Cardiac septum (tissue), 1 donor: ENCODE measurements at places on chromosomes 3 and 15.
A peak's percentile ranks its signal among the peaks of the same experiment; 100 is the strongest.

GRCh38 chr3:184465883-184466412 lies 86.1 kb downstream of the CHRD start:
- peak; percentile 19 for DNase-seq

- DNase-seq, result no peak
Measured at GRCh38 chr3:4582624-4583023, 89.5 kb downstream of the ITPR1 start.

GRCh38 chr3:47664519-47664918 lies 85.9 kb upstream of the CSPG5 start:
- DNase-seq, result no peak

- peak; percentile 74 for DNase-seq
Measured at GRCh38 chr3:195071916-195072820, 198.8 kb downstream of the XXYLT1 start.

DNA sequence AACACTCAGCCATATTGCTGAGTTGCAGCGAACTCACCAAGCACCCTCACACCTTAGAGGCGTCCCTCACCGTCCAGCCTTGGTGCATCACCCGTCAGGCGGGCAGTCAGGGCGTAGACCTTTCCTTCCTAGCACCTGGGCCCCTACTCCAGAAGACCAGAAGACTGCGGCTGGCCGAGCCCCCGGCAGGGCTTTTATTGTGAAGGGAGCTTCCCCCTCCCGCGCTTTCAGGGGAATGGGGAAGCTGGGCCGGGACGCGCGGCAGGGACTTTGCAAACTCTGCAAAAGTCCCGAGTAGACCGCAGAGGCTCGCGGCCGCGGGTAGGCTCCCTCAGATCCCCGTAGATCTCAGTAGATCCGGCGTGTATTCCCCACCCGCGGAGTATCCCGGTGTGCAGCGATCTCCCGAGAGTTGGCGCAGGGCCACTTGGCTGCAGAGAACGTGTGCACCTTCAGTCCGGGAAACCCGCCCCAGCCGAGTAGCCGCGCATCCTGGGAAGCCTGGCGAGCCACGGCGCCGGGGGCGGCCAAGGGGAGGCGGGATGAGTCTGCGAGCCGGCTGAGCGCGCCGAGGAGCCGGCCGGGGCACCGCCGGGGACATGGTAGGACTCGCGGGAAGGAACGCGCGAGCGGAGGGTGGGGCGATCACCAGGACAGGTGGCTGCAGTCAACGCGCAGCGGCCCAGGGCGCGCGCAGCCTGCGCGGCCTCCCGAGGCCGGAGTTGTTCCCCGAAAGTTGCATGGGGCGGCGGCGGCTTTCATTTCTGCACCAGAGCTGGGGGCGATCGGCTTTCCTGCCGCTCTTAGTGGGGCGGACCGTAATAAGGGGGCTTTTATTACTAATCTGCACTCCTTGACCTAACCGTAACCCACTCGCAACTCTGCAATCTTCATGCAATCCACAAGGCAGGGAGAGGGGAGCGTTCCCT lies at the start of gene GASK1A:
Gene GASK1A, plus strand, starts transcription at position 268 of the 929 bp plus-strand sequence. Its CDS starts 332 bp downstream, at position 600.
- DNase-seq, result no peak

DNA sequence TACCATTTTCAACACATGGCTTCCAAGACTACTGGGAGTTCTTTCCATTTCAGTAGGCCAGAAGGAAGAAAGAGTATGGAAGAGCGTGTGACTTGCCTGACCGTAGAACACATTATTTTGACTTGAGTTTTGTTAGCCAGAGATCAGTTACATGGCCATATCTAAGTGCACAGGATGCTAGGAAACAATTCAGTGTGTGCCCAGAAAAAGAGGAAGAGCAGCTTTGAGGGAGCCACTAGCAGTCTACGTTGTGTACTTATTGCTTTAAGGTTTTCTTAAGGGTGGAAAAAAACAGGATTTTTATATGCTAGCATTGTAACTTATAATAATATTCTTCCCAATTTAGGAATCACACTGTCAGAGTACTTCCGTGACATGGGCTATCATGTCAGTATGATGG lies 44.1 kb upstream of the GRAMD1C start:
- DNase-seq, result no peak

DNA sequence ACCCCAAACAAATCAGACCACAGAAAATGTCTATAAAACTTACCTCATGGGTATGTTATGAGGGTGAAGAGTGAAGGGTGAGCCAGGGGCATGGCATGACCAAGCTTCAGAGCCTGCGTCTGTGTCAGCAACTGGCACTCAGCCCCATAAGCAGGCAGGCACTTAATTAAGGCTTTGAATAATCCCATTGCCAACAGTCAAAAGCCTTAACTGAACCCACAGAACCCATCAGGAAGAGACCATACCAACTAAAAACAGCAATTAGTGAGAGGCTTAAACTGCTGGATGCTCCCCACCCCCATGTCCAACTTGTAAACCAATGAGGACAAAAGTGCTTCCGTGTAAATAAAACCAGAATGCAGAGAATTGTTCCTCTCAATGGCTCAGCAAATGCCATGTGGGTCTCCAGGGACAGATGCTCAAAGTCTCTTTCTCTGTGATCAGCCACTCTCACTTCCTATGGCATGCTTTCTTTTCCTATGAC lies 126.0 kb downstream of the MYLK start:
- no peak for DNase-seq

DNA sequence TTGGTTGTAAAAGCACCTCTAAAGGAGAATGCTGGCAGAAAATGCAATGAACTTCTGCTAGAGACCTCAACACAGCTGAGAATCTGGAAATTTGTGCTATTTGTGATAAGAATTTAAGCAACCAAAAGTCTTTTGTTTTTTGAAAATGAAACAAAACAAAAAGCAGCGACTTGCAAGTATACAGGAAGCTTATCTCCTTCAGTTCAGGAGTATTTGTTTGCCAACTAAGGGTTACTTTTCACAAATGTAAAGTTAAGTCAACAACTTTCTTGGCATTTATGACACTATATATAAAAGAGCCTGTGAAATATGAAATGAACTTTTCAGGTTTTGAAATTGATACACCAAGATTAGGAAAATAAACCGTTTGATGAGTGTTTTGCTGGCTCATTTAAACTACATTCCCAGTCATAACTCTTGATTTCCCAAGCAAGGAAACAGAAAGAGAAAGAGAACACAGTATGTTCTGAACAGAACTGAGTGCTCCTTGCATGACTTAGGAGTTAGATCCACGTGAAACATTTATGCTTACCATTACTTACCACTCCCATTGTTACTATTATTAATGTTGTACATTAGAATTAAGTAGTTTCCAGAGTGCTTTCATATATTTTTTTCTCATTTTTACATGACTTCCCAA lies 92.3 kb upstream of the COL8A1 start:
- DNase-seq, result no peak

- DNase-seq, result no peak
Measured at GRCh38 chr3:196621611-196622010, 17.9 kb upstream of the NRROS start.

- no peak for DNase-seq
Measured at GRCh38 chr3:122217901-122218300, 34.4 kb downstream of the CASR start.

DNA sequence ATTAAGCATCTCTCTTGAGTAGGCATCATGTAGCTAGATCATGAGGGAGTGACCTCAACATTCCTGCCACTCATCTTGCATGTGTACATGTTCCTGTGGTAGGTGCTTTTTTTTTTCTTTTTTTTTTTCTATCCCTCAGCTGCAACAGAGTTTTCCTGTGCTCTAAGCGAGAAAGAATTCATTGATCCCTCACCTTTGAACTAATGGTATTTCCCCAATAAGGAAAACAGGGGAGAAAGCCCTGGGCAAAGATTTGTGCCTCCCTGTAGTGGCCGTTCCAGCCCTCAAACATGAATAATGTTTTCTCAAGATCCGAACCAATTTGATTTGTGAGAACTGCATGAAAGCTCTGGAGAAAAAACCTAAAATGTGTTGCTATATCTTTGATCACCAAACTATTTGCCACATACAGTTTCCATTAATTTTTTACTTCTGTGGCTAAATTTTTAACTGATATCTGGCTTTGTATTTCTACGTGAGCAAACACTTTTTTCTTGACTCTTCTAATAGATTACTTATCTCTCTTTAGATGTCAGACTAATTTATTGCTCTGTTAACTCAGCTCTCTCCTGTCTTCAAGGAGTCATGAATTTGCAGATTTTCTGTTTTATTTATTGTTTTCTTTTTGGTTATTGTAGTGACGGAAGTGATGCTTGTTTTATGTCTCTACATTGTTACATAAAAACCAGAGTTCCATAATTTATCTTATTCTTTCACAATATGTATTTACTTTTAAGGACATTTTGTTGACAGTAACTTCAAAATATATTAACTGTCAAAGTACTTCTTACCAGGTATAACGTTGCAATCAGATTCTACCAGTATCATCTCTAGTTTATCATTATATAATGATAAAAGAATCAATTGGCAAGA lies 1396.5 kb downstream of the OTOL1 start:
- no peak for DNase-seq

GRCh38 chr3:54859184-54859583 lies 68.7 kb downstream of the LRTM1 start:
- no peak for DNase-seq

DNA sequence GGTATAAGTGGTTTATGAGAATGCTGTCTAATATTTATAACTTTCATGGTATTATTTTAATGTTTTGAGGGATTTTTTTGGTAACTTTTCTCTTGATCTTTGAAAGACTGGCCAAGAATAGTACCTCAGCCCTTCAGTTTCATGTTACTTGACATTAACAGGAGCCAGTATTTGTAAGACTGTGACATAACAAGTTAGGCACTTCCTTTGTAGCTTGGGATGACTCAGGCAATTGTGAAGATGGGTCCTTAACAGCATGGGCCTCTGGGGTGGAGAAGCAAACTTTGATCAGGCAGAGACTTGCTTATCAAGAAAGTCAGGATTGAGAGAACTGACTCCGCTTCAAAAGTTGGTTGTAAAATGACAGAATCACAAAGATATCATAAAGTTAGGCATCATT lies 9.5 kb downstream of the LRRC49 start:
- no peak for DNase-seq

DNA sequence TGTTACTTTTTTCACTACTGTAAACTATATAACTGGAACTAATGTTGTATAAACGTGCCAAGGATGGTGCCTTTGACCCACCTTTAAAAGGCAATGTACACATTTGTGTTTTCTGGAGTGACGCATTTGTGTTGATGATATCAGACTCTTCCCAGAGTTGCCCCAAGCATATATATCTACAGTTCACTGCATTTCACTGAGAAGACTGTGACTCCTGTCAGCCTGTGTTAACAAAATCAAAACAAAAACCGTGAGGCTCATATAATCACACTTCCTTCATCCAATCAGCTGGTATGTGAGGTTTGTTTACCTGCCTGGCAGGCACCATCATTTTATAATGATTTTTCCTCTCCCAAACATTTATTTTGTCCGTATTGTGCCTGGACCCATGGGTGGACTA lies 117.6 kb upstream of the ROBO1 start:
- no peak for DNase-seq

DNA sequence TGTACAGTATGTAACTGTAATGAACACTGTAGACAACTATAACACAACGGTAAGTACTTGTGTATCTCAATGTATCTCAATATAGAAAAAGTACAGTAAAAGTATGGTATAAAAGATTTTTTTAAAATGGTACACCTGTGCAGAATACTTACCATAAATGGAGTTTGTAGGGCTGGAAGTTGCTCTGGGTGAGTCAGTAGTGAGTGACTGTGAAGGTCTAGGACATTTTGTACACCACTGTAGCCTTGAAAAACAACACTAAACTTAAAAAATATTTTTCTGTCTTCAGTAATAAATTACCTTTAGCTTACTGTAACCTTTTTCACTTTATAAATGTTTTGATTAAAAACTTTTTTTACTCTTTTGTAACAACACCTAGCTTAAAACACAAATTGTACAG lies 142.9 kb downstream of the ATG7 start:
- no peak for DNase-seq

DNA sequence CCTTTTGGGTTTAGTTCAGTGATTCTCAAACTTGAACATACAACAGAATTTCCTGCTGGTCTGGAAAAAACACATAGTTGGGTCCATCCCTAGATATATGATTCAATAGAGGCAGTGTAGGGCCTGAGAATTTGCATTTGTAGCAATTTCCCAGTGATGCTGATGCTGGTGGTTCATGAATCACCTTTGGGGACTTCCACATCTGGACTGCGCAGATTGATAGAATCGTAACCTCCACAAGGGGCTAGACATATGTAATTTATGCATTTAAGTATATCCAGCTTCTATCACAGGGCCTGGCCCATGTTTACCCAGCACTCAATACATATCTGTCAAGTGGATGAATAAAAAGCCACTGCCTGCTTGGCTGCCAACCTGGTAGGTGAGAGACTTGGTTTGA lies 33.8 kb upstream of the SUCLG2 start:
- DNase-seq, result no peak

- DNase-seq, result no peak
Measured at GRCh38 chr3:15346516-15346915, 14.1 kb upstream of the SH3BP5 start.

- no peak for DNase-seq
Measured at GRCh38 chr15:69468241-69469121, 15.9 kb downstream of the RPLP1 start.

DNA sequence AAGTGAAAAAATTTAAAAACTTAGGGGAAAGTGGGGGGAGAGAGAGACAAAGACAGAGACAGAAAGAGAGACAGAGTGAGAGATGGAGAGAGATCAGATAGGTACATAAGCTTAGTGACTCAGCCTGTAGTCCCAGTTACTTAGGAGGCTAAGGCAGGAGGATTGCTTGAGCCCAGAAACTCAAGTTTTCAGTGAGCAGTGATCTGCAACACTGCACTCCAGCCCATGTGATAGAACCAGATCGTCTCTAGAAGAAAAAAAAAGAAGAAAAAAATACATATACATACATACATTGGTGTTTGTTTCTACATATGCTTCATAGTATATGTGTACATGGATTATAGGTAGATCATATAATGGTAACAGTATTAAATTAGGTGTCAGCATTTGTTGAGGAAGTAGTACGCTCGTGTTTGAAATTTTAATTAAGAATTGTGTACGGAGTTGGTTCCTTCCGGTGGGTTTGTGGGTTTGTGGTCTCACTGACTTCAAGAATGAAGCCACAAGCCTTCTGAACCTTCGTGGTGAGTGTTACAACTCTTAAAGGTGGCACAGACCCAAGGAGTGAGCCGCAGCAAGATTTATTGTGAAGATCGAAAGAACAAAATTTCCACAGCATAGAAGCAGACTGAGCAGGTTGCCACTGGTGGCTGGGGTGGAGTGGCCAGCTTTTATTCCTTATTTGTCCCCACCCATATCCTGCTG lies 38.3 kb upstream of the SNRPN start:
- no peak for DNase-seq
